ENCODE measurements at places on chromosomes 6 and 20.

- peaks cover 17% of the 10 kb centered on the region for H3K27me3 ChIP-seq
- no peak overlapping the region for H3K27ac ChIP-seq
- no peaks in the 10 kb centered on the region for H3K4me1 ChIP-seq
Observed at GRCh38 chr20:10076126-10077080, 41.6 kb downstream of the ANKEF1 start.

DNA sequence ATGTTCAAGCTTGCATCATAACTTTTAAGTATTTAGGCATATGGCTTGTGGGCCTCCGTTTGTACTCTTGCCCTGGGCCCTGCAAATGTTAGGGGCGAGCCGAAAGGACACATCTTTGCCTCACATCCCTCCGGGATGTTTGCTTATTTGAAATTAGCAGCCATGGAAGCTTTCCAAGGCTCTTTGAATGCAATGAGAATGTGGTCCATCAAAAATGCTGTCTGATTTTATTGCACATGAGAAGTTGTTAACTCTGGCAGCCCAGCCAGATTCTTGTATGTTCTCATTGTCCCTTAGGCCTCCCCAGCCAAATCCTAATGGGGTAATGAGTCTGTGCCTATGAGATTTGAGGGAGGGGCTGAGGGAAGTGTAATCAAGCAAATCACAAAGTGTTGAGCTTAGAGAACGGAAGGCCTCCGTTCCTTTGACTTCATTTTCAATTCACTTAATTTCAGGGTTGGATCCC lies 261.2 kb upstream of the MARCKS start:
- no peak overlapping the region for H3K27ac ChIP-seq
- no peak overlapping the region for H3K4me3 ChIP-seq
- peaks cover 3% of the 10 kb centered on the region for H3K27me3 ChIP-seq
- H3K36me3 ChIP-seq: no peaks in the 10 kb centered on the region
- no peak for DNase-seq

GRCh38 chr6:144181639-144182038 lies 31.3 kb downstream of the STX11 start:
- no peak for DNase-seq
- H3K4me1 ChIP-seq: peaks cover 54% of the 10 kb centered on the region
- no peaks in the 10 kb centered on the region for H3K27me3 ChIP-seq
- no peak overlapping the region for H3K4me3 ChIP-seq

DNA sequence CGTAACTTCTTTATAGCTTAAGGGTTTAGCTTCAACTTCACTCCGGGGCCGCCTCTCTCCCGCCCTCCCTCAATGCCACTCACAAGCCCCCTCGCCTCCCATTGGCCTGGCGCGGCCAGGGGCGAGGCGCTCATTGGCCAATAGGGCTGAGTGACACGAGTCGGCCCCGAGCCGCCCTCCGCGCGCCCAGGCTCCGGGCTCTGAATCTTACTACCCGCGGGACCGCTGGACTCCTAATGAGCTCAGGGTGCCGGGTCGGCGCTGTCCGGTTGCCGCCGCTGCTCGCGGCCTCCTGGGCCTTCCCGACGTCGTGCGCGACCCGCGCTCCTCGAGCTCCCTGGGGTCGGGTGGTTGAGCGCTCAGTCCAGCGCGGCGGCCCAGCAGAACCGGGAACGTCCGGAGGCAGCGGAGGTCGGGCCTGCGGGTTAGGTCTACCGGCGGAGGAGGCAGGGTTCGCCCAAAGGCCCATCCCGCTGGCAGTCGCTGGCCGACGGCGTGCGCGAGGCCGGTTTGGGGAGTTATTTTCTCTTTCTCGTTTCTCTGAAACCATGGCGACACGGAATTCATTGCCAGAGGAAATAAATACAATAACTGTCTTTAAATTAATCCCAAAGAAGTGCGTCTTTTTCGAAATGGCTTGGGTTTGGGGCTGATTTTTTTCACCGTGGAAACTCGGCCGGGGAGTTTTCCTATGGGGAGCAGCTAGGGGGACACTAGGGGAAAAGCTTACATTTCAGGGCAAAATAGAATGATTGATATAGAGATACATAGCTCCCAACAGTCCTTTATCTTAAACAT lies at the start of gene SIM1:
Gene SIM1, minus strand, starts transcription at position 19 of the 798 bp plus-strand sequence. CDS start 1,453 bp downstream, outside the sequence.
- DNase-seq: no peak
- H3K4me3 ChIP-seq: peak within 1 kb of the TSS; percentile 29
- peaks cover 16% of the 10 kb centered on the region for H3K4me1 ChIP-seq
- peaks cover 97% of the 10 kb centered on the region for H3K27me3 ChIP-seq

- H3K4me3 ChIP-seq: no peak overlapping the region
- peaks cover 1% of the 10 kb centered on the region for H3K4me1 ChIP-seq
- no peaks in the 10 kb centered on the region for H3K27me3 ChIP-seq
- no peak for DNase-seq
- H3K27ac ChIP-seq: no peak overlapping the region
- H3K36me3 ChIP-seq: no peaks in the 10 kb centered on the region
Observed at GRCh38 chr20:48463916-48464315, 363.9 kb downstream of the PREX1 start.

DNA sequence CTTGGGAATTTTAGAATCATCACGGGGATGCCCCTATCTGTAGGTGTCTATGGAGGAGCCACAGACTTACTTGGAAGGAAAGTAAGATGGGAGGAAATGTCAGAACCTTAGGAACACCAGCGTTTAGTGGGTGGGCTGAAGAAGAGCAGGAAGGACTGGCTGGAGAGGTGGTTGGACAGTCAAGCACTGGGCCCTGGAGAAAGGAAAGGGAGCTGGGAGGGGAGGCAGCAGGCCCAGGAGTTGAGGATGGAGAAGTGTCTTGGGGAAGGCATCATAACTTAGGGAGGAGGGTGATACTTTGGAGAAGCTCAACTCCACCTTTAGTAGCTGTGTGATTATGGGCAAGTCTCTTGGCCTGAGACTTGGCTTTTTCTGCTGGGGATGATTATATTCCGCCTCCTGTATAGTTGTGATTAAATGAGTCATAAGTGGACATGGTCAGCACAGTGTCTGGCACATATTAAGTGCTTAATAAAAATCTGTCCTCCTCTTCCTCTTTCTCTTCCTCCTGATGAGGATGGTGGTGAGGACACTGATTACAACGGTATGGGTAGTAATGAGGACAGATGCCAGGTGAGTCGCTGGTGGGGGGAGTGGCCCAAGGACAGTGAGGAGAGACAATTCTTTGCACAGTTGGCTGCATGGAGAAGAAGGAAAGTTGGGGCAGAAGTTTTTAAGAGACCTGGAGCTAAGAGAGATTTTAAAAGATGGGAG lies 125.7 kb downstream of the TOX2 start:
- H3K27ac ChIP-seq: no peak overlapping the region
- H3K4me1 ChIP-seq: no peaks in the 10 kb centered on the region
- H3K4me3 ChIP-seq: no peak overlapping the region
- H3K36me3 ChIP-seq: no peaks in the 10 kb centered on the region
- DNase-seq: no peak
- H3K27me3 ChIP-seq: peaks cover 7% of the 10 kb centered on the region

GRCh38 chr6:166417285-166417691 lies 34.5 kb upstream of the MPC1 start:
- peaks cover 22% of the 10 kb centered on the region for H3K36me3 ChIP-seq
- DNase-seq: peak; percentile 35
- H3K4me1 ChIP-seq: peaks cover 71% of the 10 kb centered on the region
- peak overlapping the region; percentile 49 for H3K27ac ChIP-seq
- no peaks in the 10 kb centered on the region for H3K27me3 ChIP-seq
- peak overlapping the region; percentile 12 for H3K4me3 ChIP-seq

GRCh38 chr20:8960241-8960640 lies 108.6 kb upstream of the PLCB4 start:
- no peak for DNase-seq
- no peak overlapping the region for H3K4me3 ChIP-seq
- H3K36me3 ChIP-seq: no peaks in the 10 kb centered on the region
- no peaks in the 10 kb centered on the region for H3K27me3 ChIP-seq
- no peaks in the 10 kb centered on the region for H3K4me1 ChIP-seq

- H3K27ac ChIP-seq: no peak overlapping the region
- no peak for DNase-seq
- no peak overlapping the region for H3K4me3 ChIP-seq
Observed at GRCh38 chr20:41467690-41468089, 101.1 kb upstream of the EMILIN3 start.

GRCh38 chr20:50274570-50275430 lies 84.2 kb downstream of the CEBPB start:
- H3K27me3 ChIP-seq: peaks cover 37% of the 10 kb centered on the region
- DNase-seq: no peak
- no peak overlapping the region for H3K4me3 ChIP-seq
- H3K36me3 ChIP-seq: no peaks in the 10 kb centered on the region
- H3K4me1 ChIP-seq: peaks cover 2% of the 10 kb centered on the region
